Effector CD4-positive, alpha-beta T cell (primary cell): ENCODE measurements at places on chromosomes 11 and 22.
A peak's percentile ranks its signal among the peaks of the same experiment; 100 is the strongest.

GRCh38 chr11:75555079-75555811 lies 6.8 kb upstream of the SERPINH1 start:
- no peak for DNase-seq

DNA sequence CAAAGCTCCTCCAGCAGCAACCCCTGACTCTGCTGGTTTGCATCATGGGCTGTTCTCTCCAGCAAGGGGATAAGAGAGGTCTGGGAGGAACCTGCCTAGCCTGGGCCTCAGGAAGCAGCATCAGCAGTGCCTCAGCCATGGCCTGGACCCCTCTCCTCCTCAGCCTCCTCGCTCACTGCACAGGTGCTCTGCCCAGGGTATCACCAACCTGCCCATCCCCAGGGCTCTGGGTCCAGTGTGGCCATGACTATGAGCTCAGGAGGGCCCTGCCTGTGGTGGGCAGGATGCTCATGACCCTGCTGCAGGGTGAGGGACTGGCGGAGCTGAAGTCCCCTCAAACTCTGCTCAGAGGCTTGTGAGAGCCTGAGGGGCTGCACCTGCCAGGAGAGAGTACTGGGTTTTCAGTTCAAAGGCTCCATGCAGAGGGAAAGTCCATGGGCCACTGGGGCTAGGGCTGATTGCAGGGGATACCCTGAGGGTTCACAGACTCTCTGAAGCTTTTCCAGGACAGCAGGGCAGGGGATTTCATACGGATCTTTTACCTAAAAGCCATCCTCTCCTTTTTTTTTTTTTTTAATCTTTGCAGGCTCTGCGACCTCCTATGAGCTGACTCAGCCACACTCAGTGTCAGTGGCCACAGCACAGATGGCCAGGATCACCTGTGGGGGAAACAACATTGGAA lies 115.8 kb upstream of the IGLL5 start:
- no peak for DNase-seq

GRCh38 chr22:36243986-36244385 lies 4.7 kb upstream of the APOL2 start:
- DNase-seq = no peak

DNA sequence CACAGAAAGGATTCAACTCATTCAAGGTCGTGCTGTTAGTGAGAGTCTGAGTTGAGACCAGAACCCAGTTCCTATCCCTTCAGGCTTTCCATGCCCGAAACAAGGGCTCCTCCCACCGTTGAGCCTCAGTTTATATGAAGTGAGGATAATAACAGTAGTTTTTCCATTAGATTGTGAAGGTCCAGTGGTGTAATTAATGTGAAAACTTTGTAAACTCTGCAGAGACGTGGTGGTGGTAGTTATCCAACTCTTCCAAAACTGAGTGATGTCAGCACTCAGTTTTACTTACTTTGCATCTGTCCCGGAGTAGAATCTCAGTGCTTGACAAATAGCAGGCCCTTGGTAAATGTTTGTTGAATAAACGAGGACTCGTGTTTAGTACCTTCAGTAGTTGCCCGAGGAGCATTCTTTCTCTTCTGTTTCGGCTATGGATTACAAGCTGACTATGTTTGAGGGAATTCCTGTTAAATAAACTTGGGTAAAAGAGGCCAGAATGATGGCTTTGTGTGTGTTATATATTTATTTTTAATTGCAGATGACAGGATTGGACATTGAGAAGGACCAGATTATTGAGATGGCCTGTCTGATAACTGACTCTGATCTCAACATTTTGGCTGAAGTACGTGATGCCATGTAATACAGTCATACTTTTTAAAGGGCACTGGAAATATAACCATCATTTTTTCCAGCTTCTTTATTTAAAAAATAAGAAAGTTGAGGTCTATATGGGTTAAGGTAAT lies 1.0 kb downstream of the REXO2 start:
- DNase-seq = no peak

GRCh38 chr22:26525946-26526564 lies 13.8 kb upstream of the TFIP11 start:
- no peak for DNase-seq

GRCh38 chr11:113256431-113257202 lies 57.8 kb upstream of the TTC12 start:
- no peak for DNase-seq

- no peak for DNase-seq
Measured at GRCh38 chr11:97610000-97610399, 1220.2 kb downstream of the JRKL start.

GRCh38 chr11:116406042-116406441 lies 366.7 kb downstream of the BUD13 start:
- DNase-seq = no peak

- DNase-seq = no peak
Measured at GRCh38 chr11:126384449-126385070, 29.1 kb downstream of the ST3GAL4 start.

GRCh38 chr11:126339073-126339862 lies 16.2 kb upstream of the ST3GAL4 start:
- no peak for DNase-seq

GRCh38 chr11:33970984-33971466 lies 79.1 kb upstream of the LMO2 start:
- no peak for DNase-seq

- no peak for DNase-seq
Measured at GRCh38 chr11:98616098-98616655, 404.6 kb upstream of the CNTN5 start.

DNA sequence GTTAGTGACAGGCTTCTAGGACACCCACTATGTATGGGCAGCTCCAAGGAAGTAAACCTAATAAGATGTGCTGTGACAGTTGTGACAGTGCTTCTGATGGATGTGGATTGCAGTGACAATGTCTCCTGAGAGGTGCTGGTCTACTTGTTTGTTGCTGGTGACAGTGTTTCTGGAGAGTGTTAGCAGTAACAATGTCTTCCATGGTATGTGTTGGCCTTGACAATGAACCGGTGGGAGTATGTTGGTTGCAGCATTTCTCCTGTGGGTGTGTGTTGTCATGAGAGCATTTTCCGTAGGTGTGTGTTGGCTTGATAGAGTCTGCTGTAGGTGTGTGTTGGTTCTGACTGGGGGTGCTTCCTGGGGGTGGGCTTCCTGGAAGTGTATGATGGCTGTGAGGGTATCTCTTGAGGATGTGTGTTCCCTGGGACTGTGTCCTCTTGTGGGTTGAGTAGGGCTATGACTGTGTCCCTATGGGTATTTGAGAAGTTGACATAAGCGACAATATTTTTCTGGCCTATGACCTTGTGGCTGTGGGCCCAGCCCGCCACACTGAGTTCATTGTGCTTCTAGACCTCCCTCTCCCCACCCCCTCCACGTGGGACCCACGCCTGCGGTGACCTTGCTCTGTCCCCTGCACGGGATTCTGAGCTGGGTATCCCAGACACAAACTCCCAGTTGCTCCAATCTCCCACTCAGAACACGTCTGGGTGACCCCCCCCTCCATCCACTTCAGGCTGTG lies 1.2 kb downstream of the DCHS1 start:
- no peak for DNase-seq

- DNase-seq = no peak
Measured at GRCh38 chr11:114598461-114598860, 2.9 kb upstream of the NXPE4 start.

DNA sequence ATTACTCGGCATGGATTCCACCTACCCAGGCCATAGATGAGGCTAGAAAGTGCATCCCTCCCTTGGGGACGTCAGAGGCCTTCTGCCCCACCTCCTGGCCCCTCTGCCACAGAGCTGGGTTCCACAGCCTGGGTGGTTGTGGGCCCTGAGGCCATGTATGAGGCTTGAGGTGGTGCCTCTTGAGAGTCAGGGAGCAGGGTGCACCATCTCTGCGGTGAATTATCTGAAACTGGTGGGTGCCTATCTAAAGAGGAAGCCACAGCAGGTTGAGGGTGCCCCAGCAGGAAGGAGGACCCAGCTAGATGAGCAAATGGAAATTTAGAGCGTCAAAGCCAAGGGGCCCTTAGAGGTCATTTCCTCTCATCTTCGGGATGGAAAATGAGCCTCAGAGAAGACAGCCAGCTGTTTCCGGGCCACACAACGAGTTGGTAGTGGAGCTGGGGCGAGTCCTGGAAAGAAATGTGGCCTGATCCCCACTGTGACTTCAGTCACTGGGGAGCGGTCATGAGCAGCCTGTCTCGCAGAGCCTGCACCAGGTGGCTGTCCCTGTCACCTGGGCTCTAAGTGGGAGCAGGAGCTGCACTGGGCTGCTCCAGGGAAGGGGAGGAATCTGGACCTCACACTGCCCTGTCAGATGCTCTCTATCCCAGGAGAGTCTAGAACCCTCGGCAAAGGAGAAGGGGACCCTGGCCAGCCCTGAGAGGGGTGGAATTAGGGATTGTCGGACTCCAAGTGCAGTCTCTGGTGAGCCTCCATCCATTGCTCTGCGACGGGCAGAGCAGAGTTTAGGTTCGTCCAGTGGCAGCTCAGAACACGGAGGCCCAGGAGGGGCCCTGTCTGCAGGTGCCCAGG lies 7.3 kb downstream of the ADORA2A start:
- DNase-seq = peak; percentile 56

DNA sequence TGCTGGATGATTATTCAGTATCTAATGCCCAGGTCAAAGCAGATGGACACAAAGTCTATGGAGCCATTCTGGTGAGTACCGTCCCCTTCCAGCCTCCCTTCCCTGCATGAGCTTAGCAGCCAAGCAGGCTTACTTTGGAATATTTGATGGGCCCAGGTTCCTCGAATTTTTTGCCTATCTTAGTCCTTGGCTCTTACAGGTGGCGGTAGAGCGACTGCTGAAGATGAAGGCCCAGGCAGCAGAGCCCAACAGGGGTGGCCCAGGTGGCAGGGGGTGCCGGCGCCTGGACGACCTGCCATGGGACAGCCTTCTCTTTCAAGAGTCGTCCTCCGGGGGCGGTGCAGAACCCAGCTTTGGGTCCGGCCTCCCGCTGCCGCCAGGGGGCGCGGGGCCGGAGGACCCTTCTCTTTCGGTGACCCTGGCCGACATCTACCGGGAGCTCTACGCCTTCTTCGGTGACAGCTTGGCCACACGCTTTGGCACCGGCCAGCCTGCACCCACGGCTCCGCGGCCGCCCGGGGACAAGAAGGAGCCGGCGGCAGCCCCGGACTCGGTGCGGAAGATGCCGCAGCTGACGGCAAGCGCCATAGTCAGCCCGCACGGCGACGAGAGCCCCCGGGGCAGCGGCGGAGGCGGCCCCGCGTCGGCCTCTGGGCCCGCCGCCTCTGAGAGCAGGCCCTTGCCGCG lies 741 bp upstream of the TMEM179B start:
- DNase-seq = peak; percentile 79

GRCh38 chr11:26106726-26107125 lies 225.2 kb upstream of the ANO3 start:
- no peak for DNase-seq

- DNase-seq = peak; percentile 7
Measured at GRCh38 chr11:32090545-32091370, at the start of gene RCN1. RCN1 (plus strand) TSS chr11:32091074; CDS start chr11:32091197, 123 bp downstream.

DNA sequence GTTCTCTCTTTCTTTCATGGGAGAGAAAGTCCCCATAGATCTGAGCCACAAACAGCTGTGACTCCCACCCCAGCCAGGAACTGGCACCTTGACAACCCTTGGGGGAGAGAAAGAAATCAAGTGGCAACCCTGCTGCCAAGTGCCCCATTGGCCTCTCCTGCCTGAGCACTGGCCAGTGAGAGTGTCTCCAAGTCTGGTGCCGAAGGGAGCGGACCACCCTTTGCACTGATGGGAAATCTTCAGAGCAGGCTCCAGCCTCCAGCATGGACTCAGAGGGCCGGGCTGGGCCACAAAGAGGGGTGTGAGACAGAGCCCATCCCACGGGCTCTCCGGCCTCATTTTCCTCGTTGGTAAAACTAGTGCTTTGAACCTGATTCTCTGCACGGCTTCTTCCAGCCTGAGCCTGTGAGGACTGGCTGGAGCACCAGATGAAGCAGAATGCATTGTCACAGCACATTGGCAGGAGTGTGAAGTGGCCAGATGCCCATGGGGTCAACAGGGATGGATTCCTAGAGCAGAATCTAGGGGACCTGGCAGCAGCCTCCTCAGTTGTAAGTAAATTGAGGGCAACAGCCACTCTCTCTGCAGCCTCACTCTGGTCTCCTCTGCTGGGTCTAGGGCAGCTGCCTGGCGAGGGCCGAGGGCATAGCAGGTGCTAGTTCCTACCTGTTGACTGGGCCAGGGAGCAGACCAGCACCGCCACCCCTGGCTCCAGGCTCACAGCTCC lies 81.4 kb downstream of the TRIM29 start:
- DNase-seq = no peak

DNA sequence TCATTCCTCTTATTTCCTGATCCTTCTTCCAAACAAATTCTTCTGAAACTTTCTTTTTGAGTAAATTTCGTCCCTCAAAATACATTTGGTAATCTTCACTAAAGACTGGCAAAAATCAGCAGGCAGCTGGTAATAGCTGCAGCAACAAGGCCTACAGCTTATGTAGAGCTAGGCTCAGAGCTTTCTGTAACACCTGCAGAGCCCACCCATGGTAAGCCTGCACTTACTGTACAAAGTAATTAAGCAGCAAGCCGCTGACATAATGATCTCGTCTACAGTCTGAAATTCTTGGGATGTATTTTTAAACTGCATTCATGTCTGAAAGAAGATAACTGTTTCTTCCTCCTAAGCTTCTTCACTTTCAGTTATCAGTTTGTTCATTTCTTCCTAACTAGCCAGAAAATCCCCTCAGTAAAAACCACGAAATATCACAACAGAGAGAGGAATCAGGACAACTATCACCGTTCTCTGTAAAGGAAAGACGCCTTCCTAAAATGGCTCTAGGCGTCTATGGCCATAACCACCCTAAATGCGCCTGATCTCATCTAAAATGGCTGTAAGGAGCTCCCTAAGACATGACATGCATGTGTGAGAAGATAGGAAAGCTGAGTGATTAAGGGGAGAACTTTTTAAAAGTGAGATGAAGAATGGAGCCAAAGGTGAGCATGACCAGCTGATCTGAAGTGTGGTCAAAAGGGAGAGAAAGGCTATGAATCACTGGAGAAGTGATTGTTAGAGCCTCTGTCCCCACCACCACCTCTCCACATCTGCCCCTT lies 56.2 kb downstream of the DENND5A start:
- no peak for DNase-seq

- no peak for DNase-seq
Measured at GRCh38 chr22:29723766-29724165, 4.0 kb downstream of the CABP7 start.

DNA sequence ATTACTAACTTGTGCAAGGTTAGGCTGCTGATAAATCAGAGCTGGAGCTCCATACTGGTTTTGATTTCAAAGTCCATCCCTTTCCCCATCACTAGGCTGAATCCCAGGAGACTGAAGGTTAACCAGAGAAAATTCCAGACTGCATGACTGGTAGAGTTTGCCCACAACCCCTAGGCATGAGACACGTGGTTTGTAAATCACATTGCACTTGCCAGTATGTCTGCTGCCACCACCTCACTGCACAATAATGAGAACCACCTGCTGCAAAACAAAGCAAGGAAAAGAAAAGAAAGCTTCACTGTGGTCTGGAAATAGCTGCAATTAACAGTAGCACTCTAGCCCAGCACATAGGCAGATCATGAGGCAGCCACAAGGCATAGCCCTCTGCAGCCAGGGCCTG lies 67.6 kb upstream of the NTM start:
- DNase-seq = no peak
